Occipital lobe (tissue), 3 donors: ENCODE measurements at places on chromosomes 12 and 14.

DNA sequence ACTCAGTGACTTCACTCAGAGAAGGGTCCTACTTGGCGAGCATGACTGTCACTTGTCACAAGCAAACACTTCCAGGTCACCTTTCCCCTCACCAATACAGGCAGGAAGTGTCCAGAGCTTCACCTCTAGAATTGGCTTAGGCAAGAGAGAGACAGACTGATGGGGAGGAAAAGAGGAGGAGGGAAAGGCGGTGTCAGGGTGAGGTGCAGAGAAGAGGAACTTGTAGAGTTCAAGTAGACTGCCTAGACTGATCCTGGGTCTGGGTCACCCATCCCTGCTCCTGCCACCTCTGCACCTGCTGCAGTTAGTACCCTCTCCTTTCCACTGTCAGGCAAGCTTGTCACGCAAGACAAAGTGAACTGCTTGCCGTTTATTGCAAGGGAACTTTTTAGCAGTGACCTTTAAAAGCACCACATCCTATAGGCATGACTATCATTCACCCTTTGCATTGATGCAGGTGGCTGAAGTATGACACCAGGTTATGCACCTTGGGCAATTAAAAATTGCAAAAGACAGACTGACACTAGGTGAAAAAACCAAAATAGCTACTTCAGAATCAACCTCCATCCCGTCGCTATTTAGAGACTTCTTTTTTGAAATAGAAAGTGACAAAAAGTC is 292.4 kb downstream of the SYT1 start:
- no peak for DNase-seq

GRCh38 chr12:129675947-129676346 is 227.9 kb downstream of the TMEM132D start:
- DNase-seq = no peak

DNA sequence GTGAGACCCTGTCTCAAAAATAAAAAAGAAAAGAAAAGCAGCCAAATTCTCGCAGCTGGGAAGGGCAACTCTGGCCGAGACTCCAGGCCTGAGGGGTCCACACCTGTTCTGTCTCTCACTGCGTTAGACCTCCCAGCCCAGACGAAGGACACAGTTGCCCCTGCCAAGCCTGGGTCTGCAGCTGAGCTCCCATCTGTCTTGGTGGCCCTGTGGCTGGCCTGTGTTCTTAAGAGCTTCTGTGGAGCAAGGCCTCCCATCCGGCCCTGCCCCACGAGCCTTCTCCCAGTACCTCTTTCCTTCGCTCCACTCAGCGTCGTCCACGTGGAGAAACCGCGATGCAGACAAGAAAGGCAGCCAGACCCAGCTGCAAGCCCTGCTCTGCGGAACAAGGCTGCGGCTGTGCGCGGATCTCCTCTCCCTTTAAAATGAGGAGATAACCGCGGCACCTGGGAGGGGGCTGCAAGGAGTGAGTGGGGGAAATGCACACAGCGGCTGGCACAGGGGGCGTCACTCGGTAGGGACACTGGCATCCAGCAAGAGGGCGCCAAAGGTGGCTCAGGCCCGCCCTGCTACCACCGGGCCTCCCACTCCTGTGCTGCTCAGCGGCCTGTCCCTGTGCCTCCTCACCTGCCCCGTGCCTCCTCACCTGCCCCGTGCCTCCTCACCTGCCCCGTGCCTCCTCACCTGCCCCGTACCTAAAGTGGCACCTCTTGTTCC is 42.4 kb downstream of the LRRC74A start:
- DNase-seq = no peak

DNA sequence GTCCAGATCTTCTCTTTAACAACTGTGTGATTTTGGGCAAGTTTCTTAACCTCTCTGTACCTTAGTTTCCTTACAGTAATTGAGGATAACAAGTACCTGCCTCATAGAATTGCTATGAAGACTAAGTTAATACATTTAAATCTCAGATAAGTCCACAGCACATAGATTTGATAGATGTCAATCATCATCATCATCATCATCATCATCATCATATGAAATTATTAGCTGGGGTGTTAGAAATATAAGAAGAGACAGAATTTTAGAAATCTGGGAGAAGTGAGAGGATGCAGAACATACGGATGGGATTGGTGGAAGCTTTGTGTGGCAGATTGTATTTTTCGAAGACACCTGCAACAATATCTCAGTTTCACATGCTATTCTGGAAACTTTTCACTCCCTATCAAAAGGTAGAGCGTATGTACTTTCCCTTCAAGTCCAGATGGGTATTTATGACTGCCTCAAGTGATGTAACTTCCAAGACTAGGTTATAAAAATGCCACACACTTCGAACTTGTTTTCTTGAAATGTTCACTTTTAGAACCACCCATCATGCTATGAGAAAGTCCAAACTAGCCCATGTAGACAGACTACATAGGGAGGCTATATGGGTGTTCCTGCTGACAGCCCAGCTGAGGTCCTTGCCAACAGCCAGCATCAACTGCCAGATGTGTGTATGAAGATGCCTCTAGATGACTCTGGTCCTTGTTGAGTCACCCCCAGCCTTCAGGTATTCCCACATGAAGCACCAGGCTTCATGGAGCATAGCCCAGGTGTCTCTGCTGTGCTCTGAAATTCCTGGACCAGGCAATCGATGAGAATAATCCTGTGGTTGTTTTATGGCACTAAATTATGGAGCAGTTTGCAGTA is 20.7 kb upstream of the SDR39U1 start:
- no peak for DNase-seq
